ENCODE measurements at places on chromosomes 1 and 21.

DNA sequence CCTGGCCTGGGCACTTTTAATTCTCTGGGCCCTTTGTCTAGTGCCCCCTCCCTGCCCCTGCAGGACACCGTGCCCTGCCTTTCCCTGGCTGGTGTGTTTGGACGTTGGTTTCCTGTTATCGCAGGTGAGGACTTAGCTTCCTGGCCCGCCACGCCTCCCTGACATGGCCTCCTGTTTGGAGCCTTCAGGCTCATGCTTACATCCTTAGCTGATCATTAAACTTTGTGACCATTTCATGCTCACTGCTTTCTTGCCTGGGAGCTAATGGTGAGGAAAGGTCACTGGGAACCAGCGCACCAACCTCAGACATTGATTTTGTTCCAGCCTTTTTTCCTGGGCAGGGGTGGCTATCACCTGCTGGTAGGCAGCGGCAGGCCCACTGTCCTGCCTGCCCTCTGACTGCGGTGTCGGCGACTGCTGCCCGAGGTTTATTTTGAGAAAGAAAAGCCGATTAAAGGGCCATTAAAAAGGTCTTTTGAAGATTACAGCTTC lies 3.7 kb downstream of the PFKL start:
- DNase-seq = no peak

DNA sequence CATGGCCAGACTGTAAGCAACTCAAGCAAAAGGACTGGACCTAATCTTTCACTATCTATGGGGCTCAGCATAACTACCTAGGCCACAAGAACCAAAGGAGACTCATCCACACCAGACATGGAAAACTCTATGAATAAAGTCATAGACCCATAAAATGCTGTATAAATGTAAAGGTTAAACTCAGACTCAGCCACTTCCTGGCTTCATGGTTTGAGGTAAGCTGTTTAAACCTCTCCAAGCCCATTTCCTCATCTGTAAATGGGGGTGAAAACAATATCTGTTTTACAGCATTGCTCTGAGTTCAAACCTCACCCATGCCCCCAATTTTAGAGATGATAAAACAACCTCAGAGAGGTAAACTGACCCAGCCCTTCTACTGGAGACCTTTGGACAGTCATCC lies 4.0 kb upstream of the SMIM12 start:
- DNase-seq = no peak

DNA sequence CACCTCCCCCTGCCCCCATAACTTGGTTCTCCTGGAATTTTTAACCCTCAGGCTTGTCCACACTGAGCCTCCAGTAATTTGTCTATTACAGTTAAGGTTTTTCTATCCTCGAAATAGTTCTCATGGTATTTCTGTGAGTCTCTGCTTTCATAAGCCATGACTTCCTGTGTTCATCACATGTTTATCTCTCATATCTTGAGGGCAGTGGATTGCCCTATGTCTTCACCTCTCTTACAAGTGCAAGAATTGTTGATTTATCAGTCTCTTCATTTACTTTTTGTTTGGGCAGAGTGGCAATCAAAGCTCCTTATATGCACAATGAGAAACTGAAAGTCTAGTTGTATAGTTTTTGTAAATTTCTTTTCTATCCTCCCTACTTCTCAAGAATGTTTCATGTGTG lies 328.4 kb downstream of the PLA2G4A start:
- no peak for DNase-seq

DNA sequence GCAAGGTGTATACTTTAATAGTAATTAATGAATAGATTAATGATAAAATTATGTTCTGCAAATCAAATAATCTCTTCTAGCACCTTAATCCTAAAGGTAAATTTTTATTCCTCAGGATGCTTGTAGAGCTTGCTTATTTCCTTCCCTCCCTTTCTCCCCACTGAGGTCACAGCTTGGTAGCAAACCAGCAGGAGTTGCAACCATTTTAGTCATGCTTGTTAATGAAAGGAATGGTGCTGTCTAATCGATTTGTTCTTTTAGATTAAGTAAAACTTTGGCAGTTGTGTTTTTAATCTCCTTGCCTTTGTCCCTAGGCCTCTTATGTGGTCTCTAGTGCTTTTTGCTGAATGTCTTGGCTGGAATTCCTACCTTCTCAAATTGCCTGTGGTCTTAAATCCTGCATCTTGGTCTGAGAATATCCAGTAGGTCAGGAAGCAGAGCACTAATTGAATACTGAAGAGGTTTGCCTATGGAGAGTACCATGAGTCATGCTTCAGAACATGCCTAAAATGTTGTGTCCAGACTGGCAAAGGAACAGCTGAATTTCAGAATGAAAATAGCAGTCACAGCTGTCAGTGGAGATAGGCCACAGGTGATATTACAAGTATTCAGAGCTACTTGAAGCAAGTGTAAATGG lies 36.3 kb upstream of the RWDD3 start:
- DNase-seq = peak; percentile 11

GRCh38 chr1:153032677-153033308 lies 1.8 kb downstream of the SPRR1B start:
- DNase-seq = no peak
